ENCODE measurements at places on chromosomes 5 and 9.

GRCh38 chr5:132774896-132775295 is 2.1 kb downstream of the SEPTIN8 start:
- DNase-seq: no peak

DNA sequence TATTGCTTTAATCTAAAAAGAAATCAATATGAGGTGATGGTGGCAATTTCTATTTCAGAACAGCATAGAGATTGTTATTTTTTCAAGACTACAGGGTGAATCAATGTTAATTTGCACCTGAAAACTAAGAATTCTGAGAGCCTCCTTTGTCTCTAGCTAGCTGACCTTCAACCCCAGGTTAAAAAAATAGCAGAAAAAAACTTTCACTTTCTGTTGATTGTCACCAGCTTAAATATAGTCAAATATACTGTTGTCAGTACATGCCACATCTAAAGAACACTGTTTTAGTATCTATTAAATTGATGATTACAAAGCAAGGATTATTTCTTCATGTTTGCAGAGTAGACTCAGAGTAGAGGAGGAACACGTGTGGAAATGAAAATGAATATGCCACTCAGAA is 1371.4 kb downstream of the MAT2B start:
- DNase-seq: no peak

DNA sequence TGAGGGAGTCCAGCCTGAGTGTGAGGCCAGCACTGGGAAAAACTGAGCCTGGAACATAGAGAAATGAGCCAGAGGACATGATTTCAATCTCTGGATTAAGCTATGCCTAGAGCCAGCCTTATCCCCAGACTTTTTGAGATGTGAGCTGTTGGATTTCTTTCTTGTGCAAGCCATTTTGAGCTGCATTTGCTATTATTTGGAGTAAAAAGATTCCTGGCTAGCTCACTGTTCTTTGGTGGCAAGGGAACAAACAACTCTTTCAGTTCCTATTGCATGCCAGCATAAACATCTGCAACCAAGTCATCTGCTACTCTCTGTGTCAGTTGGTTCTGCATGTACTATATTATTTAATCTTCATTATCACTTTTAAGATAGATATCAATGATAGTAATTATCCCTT is 70.1 kb upstream of the MAN2A1 start:
- no peak for DNase-seq

GRCh38 chr5:179380211-179381035 is 35.2 kb upstream of the ADAMTS2 start:
- DNase-seq: no peak

- no peak for DNase-seq
Observed at GRCh38 chr5:31781772-31782171, 142.8 kb downstream of the PDZD2 start.

DNA sequence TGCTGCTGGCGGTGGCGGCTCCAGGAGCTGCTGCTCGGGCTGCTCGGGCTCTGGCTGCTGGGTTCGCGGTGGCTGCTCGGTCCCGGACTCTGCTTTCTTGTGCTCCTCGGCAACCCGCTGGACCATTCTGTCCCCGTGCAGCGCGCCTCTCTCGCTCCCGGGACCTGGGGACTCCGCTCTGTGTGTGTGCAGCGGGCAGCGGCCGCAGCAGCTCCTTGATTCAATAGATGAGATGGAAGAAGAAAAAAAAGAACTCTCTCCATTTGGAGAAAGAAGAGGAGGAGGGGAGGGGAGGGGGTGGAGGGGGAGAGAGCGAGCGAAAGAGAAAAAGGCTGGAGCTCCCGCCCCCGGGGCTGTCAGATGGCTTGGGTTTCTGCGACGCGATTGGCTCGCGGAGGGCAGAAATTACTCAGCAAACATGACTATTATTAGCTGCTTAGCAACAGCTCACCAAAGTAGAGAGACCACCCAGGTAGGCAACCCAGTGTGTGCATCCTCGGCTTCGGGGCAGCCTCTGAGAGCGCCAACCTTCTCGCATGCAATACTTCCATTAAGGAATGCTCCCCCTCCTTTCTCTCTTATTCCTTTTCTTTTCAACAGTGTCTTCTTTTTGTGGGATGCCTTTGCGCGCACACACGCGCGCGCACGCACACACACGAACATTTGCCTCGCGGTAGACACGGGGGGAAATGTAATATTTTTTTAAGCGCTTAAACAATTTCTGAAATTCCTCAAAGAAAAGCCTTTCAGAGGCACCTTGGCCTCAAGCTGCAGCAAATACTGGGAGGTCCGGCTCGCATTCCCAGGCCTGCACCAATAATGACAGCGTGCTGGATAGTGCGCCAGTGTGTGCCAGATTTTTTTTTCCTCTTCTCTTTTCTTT is 7.6 kb downstream of the PTCH1 start:
- DNase-seq: peak; percentile 98

- DNase-seq: no peak
Observed at GRCh38 chr5:122576256-122577016, 198.4 kb upstream of the SNX2 start.

GRCh38 chr5:179298181-179298993 is 46.9 kb downstream of the ADAMTS2 start:
- no peak for DNase-seq

DNA sequence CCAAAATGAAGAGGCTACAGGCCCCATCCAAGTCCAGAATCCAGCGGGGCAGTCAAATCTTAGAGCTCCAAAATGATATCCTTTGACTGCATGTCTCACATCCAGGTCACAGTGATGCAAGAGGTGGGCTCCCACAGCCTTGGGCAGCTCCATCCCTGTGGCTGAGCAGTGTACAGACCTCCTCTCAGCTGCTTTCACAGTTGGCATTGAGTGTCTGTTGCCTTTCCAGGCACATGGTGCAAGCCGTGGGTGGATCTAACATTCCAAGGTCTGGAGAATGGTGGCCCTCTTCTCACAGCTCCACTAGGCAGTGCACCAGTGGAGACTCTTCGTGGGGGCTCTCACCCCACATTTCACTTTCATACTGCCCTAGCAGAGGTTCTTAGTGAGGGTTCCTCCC is 120.7 kb downstream of the GIN1 start:
- no peak for DNase-seq

- no peak for DNase-seq
Observed at GRCh38 chr9:129339539-129340157, 161.6 kb upstream of the IER5L start.

- DNase-seq: no peak
Observed at GRCh38 chr5:175684931-175685330, 27.1 kb downstream of the HRH2 start.

GRCh38 chr9:33225319-33226147 is 14.4 kb upstream of the SPINK4 start:
- peak; percentile 37 for DNase-seq

- DNase-seq: no peak
Observed at GRCh38 chr9:13809401-13809800, 504.5 kb downstream of the NFIB start.

GRCh38 chr5:40991168-40991980 is 79.8 kb downstream of the MROH2B start:
- DNase-seq: no peak

GRCh38 chr9:2126331-2126803 is 111.2 kb downstream of the SMARCA2 start:
- DNase-seq: no peak

DNA sequence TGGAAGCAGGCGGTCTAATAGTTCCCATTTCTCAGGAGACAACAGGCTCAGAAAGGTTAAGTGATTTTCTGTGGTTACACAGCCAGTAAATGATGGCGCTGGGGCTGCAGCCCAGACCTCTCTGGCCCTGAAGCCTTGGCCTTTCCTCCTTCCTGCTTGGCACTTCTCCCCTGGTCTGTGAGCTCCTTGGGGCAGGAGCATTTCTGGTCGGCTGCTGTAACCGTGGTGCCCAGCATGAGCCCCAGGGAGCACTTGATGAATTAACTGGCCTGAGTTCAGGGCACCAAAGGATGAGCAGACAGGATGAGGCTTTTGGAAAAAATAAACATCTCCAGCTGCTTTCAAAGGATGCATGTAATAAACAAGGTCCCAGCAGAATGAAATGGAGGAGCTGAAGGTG is 30.2 kb downstream of the CDHR2 start:
- DNase-seq: no peak

DNA sequence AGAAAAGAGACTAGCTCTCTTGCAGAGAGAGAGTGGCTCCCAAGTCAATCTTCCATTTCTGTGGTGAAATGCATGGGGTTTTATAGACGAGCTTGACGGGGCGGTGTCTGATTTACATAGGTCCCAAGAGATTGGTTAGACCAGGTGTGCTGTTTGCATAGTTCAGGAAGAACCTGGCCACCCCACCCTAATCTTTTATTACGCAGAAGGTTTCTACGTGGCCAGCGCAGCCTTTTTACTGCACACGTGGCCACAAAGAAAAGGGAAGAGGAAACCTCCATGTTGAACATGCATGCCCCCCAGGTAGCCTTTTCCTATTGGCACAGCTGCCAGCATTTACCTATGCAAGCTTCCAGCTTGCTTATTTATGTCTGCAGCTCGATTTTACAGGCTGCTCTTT is 92.1 kb downstream of the CAVIN4 start:
- DNase-seq: peak; percentile 49

- no peak for DNase-seq
Observed at GRCh38 chr5:107155707-107156106, 515.0 kb downstream of the EFNA5 start.

DNA sequence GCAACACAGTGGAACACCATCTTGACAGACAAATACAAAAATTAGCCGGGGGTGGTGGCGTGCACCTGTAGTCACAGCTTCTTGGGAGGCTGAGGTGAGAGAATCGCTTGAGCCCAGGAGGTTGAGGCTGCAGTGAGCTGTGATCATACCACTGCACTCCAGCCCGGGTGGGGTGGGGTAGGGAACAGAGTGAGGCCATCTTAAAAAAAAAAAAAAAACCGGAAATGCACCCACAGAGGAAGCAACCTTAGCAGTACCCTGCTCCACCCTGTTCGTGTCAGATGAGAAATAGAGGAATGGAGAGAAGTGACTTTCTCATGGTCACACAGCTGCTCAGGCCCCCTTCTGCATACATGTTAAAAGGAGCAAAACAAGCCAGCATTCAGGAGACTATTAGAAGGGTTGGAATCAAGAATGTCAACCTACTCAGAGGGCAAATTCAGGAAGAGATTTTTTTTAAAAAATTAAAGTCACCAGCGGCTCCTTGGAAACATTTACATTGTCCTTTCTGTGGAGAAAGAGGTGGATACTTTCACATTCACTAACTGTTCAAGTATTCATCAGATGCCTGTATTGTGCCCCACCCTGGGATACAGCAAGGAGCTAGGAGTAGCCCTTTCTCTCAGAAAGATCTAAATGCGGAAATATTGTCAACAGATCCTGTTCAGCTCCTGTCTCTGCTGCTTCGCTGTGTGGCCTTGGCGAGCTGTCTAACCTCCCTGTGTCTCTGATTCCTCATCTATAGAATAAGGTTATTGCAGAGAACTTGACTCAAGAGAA is 41.0 kb downstream of the CYFIP2 start:
- DNase-seq: no peak

DNA sequence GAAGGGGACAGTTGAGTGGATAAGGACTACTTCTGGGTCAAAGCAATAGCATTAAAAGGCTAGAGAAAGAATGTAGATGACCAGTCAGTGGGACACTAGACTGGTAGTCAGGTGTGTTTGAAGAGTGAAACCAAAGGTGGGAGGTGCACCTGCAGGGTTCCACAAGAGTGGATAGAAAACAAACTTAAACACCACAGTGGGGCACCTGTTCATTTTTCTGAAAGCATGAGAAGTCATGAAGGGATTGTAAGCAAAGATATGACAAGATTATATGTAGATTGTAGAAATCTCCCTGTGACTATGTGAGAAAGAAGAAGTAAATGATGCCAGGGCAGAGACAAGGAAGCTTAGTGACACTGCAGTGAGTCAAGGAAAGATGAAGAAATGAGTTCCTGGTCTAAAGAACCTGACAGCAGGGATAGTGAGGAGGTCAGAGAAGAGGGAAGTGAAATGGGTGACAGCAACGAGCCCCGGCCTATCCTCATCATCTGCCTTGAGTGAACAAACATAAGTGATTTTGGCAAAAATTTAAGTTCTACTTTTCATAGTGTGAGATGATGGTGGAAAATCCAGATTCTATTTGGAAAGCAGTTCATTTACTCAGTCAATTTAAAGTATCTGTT is 296.9 kb downstream of the TLE4 start:
- no peak for DNase-seq

- no peak for DNase-seq
Observed at GRCh38 chr5:139361835-139362429, 20.3 kb downstream of the PAIP2 start.

DNA sequence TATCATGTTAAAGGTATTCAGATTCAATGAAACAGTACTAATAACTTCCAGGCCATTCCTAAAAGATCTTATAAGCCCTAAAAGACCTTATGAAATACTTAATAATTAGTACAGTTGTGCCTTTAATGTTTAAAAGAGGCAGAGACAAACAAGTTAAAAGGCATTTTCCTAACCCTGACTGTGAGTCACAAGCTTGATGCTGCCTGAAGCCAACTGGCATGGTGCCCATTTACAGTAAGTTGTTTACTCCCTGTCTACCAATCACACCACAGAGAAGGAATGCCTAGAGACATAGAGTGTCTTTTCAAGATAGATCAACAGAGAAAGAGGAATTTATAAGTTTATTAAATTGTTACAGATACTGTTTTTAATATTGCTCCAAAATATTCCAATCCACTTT is 47.8 kb downstream of the NR3C1 start:
- no peak for DNase-seq

DNA sequence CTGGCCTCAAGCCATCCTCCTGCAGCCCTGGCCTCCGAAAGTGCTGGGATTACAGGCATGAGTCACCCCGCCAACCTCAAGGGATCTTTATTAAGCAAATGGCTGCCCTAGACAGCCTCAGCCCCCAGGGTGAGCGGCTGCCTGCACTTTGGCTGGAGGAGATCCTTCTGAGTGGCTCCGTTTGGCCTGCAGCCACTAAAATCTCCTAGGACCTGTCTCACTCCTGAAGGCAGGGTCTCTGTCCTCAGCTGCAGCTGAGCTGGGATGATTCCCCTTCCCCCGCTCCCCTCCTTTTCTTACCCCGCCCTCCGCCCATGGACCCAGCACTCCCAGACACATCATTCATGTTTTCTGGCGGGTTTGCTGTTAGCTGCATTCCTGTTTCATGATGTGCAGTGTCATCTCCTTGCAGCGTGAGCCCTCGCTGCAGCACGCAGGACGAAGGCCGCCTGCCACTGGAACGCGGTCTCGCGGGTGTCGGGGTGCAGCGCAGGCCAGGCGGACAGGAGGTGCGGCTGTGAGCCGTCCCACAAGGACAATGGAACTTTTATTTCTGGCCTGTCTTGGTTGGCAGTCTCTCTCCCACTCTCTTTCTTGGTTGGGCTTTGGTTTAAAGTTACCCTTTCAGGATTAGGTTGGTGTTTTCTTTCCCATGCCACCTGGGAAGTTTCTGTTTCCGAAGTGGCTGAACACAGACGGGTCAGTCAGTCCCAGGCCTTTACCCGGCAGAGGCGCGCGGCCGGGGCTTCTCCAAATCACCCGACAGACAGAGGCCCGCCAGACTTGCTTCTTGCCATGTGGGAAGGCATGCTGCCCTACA is 137.1 kb downstream of the FOXD1 start:
- DNase-seq: peak; percentile 89

DNA sequence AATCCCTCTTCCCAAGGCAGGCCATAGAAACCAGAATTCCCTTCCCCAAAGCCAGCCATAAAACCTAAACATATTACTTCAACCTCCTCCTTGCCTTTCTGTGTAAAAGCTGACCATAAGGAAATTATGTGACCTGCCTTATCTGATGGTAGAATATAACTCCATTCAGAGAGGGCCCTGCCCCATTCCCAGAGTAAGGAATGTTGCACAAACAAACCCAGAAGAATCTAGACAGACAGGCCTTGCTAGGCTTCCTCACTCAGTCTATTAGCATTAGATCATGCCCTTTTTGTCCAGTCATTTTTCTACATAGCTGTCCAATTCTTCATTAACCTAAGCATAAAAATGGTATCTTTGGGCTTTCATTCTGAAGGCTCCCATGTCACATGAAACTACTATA is 17.8 kb upstream of the IFNB1 start:
- DNase-seq: peak; percentile 26

- no peak for DNase-seq
Observed at GRCh38 chr9:114172981-114173833, 17.9 kb downstream of the COL27A1 start.

Data from ELF-1 (cell line).